AG09309 (cell line): ENCODE measurements at places on chromosomes 5 and 9.

- DNase-seq, result no peak
Observed at GRCh38 chr5:179923436-179923835, 15.7 kb upstream of the TBC1D9B start.

DNA sequence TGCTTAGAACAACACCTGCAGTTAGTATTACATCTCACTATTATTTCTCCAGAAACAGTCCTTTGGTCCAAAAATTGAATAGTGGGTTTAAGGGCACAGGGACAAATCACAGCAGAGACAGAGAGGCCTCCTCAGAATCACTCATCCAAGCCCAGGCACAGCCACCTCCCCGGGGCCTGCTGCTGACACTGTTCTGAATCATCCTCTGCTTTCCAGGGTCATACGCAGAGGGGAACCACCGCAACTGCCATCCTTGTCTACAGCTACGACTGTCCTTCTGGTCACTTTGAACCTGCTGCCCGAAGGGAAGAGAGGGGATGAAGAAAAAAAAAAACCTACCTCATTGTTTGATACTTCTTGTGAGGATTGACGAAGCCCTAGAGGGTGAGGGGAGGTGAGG, 35.3 kb upstream of the MAN2A1 start:
- no peak for DNase-seq

- no peak for DNase-seq
Observed at GRCh38 chr5:168941901-168942300, 359.0 kb downstream of the SLIT3 start.

DNA sequence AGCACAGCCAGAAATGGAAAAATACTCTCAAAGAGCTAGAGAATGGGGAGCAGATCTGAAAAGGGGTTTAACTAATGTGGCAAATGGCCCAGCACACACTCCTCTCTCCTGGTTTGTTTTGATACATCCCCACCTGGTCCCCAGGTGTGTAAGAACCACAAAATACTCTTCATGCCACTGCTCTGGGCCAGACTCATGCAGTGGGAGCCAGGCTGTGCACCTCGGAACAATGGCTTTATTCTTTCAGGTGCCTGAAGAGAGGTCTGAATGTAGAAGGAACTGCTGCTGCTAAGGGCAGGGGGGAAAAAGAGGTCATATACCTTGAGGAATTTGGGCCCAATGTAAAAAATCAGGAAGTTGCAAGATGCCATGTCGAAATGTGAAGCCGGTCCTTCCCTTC, 123.9 kb upstream of the ADAMTSL1 start:
- DNase-seq, result no peak

DNA sequence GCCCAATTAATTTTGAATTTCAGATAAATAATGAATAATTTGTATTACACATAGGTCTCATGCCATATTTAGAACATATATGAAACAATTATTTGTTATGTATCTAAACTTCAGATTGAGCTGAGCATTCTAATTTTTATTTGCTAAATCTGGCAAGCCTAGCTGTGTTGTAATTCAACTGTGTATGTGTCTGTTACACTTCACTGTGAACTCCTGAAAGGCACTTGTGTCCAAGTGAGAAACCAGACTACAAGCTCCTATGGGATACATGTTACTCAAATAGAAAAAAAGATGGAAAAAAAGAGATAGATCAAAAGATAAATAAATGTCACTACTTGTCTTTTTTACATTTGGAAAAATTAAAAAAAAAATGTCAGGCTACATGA, 56.5 kb upstream of the ANKRD55 start:
- no peak for DNase-seq

- peak; percentile 0 for DNase-seq
Observed at GRCh38 chr5:87541033-87541432, 128.3 kb upstream of the CCNH start.

- DNase-seq, result no peak
Observed at GRCh38 chr5:16508730-16509531, 43.3 kb upstream of the ZNF622 start.

DNA sequence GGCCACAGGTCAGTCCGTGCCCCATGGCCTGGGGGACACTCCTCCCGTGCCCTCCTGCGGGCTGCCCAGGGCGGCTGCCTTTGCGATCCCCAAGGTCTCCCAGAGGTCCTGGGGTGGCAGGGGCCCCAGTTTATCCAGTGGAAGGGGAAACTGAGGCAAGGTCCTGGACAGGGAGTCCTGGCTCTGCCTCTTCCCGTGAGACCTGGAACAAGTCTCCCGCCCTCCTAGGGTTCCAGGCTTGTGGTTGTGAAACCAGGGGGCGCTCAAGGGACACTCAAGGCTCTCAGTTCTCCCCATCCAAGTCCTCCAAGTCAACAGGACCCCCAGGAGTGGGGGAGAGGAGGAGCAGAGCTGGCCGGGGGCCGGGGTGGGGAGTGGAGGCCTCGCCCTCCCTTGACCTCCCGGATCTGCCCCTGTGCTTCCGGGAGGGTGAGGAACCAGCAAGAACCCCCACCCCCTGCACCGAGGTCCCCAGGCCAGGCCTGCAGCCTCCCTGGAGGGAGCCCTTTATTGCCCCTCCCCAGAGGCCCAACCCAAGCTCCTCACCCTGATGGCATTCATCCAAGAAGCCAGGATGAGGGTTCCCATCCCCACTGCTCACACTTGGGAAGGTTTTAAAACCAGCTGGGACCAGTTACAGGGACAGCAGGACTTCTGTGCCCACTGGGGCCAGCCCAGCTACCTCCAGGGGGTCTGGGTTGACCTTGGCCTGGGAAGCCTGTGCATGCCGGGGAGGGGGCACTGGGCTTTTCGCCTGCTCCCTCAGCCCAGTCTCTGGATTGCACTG, 24.7 kb upstream of the TMEM250 start:
- no peak for DNase-seq

- DNase-seq, result no peak
Observed at GRCh38 chr5:178221282-178221681, 11.3 kb downstream of the PHYKPL start.

GRCh38 chr9:75087289-75087823, 599 bp downstream of the NMRK1 start:
- no peak for DNase-seq

DNA sequence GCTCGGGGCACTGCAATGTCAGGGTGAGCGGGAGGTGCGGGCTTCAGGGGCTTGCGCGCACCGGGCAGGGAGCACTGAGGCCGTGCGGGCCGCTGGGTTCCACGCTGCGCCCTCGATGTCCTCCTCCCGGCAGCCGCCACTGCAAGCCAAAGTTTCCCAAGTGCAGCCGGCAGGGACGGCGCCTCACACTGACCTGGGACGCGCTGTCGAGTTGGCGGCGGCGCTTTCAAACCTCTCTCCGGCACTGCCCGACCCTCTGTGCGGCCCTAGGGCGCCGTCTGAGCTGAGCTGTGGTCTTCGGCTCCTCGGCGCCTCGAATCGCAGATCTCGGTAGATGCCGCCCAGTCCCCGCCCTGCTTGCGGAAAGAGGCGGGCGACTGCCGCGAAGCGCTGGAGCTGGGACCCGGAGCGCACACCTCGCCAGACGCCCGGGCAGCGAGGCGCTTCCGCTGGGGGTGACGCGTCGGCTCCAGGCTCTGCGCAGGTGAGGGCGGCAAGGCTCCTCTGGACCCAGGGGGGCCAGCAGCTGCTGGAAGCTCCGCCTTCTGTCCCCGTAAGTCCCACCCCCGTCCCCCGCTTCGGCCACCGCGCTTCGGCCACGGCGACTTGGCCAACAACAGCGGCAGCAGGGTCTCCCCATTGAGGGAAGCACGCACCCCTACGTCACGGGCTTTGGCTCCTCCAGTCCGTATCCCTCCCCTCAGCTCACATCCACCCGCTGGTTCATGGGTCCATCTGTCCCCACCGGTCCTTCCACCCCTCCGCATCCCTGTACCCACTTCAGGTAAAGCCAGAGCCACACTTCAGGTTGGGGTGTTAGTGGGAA, at the start of gene ANKRD34B:
Gene ANKRD34B, minus strand, starts transcription at position 320 of the 826 bp plus-strand sequence. CDS start 10,261 bp downstream, outside the sequence.
- DNase-seq, result no peak

DNA sequence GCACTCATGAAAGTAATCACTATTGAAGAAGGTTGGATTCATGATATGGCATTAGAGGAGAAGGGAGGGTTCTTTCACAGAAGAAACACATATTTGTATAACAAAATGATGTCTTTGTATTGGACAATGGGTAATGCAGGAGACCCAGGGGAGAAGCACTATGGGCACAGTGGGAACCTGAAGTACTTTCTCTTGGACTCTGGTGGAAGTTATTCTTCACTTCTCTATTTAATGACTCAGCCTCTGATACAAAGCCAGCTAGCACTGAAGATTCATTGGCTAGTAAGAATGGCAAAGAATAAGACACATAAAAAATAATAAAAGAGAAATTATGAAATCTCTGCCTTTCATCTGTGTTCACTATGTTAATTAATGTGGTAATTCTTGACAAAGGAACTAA, 149.9 kb upstream of the PRR16 start:
- no peak for DNase-seq

GRCh38 chr9:111588846-111589245, 10.6 kb downstream of the PTGR1 start:
- DNase-seq, result no peak

GRCh38 chr9:75532233-75533050, 358.0 kb upstream of the PCSK5 start:
- no peak for DNase-seq

GRCh38 chr9:87888501-87888900, 5.8 kb downstream of the SPATA31E1 start:
- DNase-seq, result no peak

DNA sequence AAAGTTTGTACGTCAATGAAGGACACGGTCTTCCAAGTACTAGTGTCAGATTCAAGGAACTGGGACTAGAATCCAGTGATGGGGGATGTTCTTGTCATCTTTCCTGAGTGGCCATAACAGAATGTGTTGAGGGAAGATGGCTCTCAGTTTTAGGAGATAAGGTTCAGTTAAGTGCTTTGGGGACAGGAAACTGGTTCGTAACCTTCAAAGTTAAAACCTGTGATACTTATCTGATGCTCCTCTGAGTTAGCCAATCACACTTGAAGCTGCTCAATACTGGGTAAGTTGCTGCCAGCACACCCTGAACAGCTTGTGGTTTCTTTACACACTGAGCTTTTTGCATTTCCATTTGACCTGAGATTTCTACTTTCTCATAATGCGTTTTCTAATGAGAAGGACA, 64.4 kb downstream of the PIK3R1 start:
- no peak for DNase-seq

GRCh38 chr5:21646469-21646868, 1206.7 kb downstream of the CDH12 start:
- DNase-seq, result no peak

DNA sequence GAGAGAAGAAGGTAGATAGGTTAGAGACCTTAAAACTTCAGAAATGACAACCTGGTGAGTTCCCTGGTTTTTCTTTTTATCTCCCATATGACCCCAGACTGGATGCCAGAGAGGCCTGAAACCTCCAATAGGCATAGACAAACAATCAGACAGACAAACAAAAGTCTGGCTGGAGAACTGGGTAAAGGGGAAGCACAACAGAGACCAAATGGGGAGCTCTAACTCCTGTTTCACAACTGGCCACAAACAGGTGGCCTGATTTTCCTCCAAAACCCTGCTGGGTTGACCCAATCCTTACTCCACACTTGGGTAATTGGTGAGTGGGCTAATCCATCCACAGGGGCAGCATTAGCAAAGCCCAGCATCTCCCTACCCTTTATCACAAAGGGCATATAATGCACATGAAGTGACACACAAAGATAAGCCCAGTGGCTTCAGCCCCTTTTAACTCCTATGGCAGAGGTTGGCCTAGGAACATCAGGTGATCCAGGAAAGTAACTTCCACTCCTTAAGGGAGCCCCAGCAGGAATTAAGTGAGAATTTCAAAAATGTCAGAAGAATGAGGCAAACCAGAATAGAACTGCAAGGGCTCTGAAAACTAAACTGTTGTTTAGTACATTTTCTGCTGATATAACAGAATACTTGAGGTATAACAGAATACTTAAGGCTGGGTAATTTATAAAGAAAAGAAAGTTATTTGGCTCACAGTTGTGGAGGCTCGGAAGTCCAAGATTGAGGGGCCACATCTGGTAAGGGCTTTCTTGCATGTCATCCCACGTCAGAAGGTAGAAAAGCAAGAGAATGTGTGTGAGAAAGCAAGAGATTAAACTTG, 60.9 kb upstream of the ROR2 start:
- no peak for DNase-seq

- no peak for DNase-seq
Observed at GRCh38 chr9:127893392-127893791, 6.0 kb downstream of the ST6GALNAC6 start.

DNA sequence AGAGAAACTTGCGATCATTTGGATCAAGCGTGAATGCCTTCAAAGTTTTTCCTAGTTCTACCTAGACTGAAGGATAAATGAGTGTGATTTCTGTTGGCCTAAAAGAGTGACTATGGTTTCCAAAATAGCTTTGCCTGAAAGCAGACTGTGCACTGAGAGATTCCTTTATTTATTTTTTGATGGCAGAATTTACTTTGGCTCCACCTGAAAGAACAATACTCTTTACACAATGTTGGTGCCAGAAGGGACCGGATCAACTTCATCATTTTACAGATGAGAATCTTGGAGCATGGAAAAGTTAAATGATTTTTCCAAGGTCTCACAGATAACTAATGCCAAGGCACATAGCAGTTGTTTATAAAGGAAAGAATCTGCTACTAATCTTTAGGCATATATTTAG, 199.6 kb downstream of the KCTD16 start:
- DNase-seq, result no peak

DNA sequence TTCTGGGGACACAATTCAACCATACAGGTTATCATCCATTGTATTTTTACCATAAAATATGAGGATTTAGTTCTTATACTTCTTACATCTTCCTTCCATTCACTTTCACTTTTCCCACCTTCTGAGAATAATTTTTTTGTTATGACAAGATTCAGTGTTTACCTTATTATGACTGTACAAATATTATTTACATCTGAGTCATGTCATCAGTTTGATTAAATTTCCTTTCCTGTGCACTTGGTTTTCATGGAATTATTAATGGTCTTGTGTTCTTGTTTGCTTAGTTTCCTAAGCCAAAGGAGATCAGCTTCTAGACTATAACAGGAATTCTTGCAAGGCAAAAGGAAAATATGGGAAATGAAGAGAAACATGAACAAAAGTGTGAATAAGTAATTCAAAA, 366.5 kb downstream of the TMEM38B start:
- DNase-seq, result no peak

- DNase-seq, result no peak
Observed at GRCh38 chr5:1791176-1791575, 8.5 kb downstream of the MRPL36 start.

DNA sequence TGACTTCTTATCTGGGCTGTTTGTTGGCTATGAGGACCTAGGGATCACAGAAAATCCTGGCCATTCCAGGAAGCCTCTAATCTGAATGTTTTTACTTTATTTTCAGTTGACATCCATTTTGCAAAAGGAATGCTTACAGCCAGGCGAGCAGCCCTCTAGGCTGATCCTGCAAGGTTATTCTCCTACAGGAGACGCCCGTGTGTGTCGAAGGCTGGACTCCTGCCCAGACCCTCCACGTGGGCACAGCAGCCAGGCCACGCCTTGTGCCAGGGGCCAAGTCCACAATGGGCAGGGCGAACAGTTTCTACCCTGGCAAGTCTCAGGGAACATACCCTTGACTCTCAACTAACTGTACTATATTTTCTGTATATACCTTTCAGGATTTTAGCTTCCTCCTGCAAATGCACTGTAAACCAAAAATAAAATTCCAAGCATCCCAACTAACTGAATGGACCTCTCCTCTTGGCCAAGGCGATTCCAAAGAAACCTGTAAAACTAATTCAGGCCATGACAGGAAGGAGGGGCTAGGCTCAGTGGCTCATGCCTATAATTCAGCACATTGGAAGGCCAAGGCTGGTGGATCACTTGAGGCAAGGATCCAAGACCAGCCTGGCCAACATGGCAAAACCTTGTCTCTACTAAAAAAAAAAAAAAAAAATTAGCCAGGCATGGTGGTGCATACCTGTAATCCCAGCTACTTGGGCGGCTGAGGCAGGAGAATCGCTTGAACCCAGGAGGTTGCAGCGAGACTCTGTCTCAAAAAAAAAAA, 5.7 kb downstream of the CMBL start:
- DNase-seq, result no peak

GRCh38 chr5:100890461-100891008, 12.5 kb downstream of the ST8SIA4 start:
- no peak for DNase-seq
